ENCODE measurements at places on chromosomes 2 and 18.

- no peak for DNase-seq
Measured at GRCh38 chr18:25147877-25148488, 204.0 kb downstream of the ZNF521 start.

DNA sequence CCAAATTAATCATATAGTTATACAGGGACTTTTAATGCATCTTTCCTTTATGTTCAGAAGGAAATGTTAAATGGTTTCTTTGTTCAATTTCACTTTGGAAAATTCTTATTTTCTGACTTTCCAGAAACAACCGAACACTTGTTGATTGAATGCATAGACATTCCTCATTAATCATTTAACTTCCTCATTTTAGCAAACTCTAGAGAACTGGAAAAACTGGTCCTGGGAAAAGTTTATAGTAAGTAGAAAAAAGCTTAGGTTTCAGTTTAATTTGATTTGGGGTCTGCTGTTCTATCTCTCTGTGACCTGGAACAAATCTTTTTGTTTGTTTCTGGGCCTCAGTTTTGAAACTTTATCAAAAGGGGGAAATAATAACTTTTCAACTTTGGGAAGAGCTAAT, 320.4 kb downstream of the CMPK2 start:
- DNase-seq, result no peak

GRCh38 chr2:121960251-121960650, 204.8 kb downstream of the TSN start:
- no peak for DNase-seq

DNA sequence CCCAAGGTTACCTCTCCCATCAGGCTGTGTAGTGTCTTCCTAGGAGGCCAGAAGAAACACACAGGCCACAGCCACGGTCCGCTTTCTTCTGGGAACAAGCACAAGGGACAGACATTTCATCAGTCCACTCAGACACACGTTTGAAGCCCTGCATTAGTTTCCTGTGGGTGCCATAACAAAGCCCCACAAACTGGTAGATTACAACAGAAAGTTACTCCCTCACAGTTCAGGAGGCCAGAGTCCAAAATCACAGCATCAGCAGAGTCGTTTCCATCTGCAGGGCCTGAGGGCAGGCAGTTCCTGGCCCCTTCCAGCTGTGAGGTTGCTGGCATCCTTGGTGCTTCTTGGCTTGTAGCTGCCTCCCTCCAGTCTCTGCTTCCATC, 8.8 kb upstream of the PRLH start:
- no peak for DNase-seq

- no peak for DNase-seq
Measured at GRCh38 chr2:222919841-222920526, 59.1 kb downstream of the ACSL3 start.

DNA sequence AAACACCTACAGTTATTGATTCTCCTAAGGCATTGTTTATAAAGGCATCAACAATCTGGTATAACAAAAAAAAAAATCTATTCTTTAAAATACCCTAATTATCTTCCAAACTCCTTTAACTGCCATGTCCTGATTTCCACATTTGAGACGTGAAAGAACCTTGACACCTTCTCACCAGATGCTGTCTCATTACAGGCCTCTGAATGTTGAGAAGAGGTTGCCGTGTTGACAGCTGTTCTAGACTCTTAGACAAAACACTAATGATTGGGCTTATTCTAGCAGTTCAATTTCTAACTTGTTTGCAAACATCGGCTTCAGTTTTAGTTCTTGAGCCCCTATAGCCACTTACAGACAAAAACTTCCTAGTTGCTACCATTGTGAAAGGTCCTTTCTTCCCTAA, 988.8 kb downstream of the LRP1B start:
- no peak for DNase-seq

DNA sequence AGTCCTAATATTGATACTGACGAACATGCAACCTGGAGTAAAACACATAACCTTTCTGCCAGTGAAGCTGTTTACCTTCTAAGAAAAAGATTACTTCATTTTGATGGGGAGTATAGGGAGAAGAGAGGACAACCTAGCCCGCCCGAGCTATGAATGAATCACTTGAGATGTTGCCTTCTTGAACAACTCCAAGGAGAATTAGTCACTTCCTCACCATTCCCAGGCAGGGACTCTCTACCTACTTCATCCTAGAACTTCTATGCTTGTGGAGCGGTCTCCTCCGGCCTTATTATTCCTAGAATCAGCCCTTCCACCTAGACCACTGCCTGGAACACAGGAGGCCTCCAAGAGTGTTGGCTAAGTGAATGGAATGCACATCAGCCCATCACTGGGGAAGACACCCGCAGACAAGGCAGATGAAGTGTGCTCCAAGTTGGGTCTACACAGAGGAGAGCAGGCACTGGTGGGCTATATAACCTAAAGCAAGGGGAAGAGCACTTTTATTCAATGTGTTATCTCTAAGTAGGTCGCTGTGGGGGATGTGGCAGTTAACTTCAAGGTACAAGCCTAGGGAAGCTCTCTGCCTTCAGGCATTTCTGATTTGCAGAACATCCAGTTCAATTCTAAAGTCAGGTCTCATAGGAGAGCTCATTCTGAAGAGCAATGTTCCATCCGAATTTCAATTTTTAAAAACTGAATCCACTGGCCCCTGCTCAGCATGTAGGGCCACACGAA, 57.4 kb downstream of the STK39 start:
- DNase-seq, result no peak

DNA sequence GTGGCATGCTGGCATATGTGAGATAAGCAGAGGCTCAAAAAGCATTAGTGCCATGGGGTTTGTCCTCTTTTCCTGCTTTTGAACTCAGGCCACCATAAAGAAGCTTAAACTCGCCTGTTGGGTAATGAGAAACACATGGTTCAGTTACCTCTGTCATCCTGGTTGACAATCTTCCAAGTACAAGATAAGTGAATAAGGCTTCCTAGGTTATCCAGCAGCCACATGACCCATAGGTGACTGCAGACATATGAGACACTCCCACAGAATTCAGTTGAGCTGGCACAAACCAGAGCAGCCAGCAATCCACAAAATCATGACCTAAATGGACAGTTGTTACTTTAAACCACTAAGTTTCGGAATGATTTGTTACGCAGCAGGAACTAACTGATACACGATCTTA, 97.3 kb downstream of the TACR1 start:
- DNase-seq, result no peak

GRCh38 chr2:142756430-142756829, 121.0 kb upstream of the KYNU start:
- DNase-seq, result no peak
